ENCODE measurements at places on chromosomes 1 and 21. TPM values are rescaled to one million over a fixed set of nuclear protein-coding genes. Genes with fewer than 3 reads are reported as not detected.

Gene FCRL6
- not detected for total RNA-seq

Gene PRR9
- not detected for total RNA-seq

Gene PRAMEF15
- total RNA-seq: not detected

Gene CLDN8
- not detected for total RNA-seq

Gene NPHS2
- total RNA-seq: not detected

Gene GNAT2
- total RNA-seq: not detected

Gene SLAMF9
- total RNA-seq: not detected

Gene TMOD4
- not detected for total RNA-seq

Gene LRRC71
- not detected for total RNA-seq

Gene NMNAT2
- 3.4 TPM for total RNA-seq

Gene WLS
- 59.4 TPM for total RNA-seq

Gene PRPF38B
- 11.0 TPM for total RNA-seq

Gene BRINP3
- total RNA-seq: 0.32 TPM

Gene TNFRSF18
- not detected for total RNA-seq

Gene DNAJC6
- total RNA-seq: 4.7 TPM

Data from cardiac atrium fibroblast (primary cell).